ENCODE measurements at places on chromosomes 1 and 21. TPM values are rescaled to one million over a fixed set of nuclear protein-coding genes. Genes with fewer than 3 reads are reported as not detected.

CELA2B gene
- 0.16 TPM for polyA plus RNA-seq

DMRTA2 gene
- 1.5 TPM for polyA plus RNA-seq

TENT5C gene
- polyA plus RNA-seq, result 3.7 TPM

RHOU gene
- 23.9 TPM for polyA plus RNA-seq

KCND3 gene
- 0.73 TPM for polyA plus RNA-seq

LCE2B gene
- polyA plus RNA-seq, result 1.5 TPM

EEIG2 gene
- polyA plus RNA-seq, result 11.2 TPM

FCER1G gene
- 262 TPM for polyA plus RNA-seq

DNA sequence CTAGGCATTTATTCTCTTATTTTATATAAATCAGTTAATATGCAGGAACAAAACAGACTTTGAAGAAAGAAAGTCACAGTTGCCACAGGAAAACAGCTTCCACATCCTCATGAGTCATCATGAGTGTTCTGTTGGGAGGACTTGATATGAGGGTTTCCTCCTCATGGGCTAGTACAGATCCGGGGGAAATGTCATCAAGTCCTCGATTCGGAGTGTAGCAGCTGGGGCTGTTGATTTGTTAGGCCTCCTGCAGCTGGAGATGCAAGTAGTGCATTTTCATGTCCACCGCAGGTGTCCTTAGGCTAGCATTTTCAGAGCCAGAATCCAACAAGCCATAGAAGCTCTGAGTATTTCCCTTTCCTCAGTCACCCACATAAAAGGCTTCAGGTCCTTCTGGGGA lies 36.7 kb downstream of the ADAM30 start:
- no peak for DNase-seq

DNA sequence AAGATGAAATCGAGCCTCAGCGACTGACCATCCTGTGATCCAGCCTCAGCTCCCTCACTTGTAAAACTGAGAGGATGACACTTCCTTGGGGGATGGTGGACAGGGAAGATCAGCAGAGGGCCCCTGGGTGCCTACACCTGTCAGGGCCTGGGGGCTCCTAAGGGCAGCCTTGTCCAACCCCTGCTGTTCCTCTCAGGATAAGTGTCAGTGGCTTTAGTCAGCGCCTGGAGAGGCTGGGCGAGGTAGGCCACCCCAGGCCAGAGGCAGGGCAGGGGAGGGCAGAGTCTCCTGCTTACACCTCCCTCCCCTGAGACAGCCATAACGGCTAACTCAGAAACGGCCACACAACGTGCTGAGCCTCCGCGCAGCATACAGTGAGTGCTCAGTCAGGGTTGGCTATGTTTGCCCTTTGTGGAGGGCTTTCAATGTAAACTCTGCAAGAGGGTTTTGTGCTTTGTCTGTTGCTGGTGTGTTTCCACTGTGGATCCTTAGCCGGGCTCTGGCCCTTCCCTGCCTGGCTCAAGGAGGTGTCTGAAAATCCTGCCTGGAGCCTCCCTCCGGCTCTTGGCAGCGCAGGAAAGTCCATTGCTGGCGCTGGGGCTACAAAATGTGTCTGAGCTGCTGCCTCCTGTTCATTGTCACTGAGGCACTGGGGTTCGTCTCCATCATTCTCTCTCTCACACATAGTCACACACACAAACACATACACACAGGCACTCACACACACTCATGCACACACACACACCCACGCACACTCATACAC lies 588.4 kb downstream of the PTPRU start:
- DNase-seq, result no peak

DNA sequence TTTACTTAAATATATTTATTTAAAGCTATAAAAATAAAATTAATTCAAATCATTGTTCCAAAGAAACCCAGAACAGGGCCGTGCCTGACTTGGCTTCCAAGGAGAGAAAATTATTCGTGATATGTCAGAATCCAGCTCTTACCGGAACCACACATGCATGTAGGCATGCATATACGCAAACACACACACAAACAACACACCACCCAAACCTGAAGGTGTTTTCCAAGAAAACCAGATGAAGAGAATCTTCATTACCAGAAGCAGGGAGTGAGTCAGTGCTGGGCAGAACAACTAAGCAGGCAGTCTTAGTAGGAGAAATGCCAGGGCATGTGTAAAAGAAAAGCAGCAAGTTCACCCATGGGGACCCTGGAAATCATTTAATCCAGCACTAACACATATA lies 432.0 kb upstream of the BEND5 start:
- no peak for DNase-seq

DNA sequence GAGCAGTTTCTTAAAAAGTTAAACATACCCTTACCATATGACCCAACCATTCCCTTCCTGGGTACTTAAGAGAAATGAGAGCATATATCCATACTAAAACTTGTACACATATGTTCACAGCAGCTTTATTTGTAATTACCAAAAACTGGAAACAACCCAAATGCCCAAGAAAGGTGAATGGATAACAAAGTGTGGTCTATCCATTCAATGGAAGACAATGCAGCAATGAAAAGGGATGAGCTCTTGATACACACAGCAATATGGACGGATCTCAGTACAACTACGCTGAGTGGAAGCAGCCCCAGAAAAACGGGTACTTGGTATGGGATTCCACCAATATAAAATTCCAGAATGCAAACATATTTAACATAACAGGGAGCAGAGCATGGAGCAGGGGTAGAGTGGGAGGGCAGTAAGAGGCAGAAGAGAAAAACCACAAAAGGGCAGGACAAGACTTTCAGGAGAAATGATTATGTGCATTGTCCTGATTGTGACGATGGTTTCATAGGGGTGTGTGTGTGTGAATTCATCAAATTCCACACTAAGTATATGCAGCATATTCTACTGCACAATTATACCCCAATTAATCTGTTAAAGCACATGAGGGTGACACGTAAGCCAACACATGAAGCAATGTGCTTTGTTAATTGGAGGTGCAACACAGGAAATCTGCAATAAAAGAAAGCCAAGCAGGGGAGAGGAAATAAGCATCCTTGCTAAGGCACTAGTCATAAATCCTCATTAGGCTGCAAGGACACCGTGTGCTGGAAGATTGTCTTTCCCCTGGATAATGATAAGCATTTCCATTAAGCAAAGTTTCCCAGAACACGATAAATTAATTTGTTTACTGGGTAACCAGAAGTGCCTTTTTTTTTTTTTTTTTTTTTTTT lies 113.1 kb upstream of the KRTAP19-8 start:
- no peak for DNase-seq

GRCh38 chr1:58975888-58976287 lies 192.0 kb upstream of the JUN start:
- no peak for DNase-seq

- DNase-seq, result no peak
These were observed 691 bp upstream of the SELENBP1 start for GRCh38 chr1:151373196-151373595.

DNA sequence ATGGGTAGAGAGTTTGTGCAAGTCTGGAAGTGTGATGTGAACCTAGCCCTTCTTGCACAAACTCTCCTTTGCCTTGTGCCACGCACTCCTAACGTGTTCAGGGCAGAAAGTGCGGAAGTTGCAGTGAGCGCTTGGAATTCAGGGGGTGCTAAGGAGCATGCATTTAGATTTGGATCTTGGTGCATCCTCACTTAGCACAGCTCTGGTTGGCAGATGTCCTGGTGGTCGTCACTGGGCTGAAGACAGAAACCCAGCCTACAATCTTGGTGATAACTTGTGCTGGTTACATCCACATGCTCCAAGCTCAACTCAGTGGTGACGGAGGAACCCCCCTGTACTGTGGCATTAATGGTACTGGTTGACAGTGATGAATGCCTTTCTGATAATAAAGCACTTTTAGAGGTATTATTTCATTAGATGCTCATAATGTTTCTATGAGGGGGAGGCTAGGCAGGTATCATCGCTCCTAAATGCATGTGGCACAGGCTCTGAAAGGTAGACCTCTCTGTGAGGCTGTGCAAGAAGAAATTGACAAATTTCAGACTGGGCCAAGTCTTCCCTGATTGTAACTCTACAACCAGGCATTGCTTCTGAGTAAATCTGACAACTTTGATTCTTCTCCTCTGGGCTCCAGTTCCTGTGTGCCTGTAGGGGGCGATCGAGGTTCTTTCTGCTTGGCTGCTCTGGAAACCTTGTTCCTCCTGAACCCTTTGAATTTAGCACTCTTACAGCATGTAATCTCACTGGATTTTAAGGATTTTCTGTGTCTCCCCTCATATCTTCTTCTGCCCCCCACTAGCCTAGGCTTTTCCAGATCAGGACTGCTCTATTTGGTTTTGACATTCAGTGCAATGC lies 40.6 kb downstream of the MAPKAPK2 start:
- DNase-seq, result peak; percentile 83

DNA sequence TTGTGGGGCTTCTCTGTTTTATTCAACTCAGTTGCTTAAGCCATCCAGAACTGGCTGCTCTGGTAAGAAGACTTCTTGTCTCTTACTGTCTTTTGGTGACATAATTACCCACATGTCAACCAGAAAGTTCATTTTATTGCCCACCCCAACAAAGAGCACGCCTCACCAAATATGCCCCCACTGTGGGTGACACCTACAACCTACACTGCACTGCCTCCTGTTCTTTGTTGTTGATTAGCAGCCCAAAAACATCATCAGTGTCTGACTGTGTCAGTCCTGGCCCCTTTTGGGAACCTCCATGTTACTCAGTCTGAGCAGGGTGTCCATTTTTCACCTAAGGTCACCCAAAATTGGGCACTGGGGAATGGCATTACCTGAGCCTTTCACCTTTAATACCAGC lies 49.3 kb downstream of the ZNF678 start:
- DNase-seq, result no peak

DNA sequence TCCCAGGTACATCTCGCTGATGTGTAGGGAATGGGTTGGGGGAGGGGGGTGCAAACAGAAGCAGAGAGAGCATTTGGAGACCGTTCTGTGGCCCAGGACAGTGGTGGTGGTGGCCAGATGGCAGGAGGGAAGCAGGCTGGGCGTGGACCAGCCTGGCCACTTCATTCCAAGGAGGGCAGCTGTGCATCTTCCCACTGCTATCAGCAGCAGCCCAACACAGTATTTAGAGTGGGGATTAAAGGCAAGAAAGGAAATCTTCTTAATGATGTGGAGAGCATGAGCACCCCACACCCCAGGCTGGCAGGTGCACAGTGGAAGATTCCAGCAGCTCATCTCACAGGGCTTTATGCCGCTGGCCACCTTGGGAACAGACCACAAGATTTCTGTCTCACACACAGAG lies 198.7 kb downstream of the NPHP4 start:
- DNase-seq, result no peak

GRCh38 chr1:212621043-212621948 lies 12.7 kb downstream of the ATF3 start:
- no peak for DNase-seq

DNA sequence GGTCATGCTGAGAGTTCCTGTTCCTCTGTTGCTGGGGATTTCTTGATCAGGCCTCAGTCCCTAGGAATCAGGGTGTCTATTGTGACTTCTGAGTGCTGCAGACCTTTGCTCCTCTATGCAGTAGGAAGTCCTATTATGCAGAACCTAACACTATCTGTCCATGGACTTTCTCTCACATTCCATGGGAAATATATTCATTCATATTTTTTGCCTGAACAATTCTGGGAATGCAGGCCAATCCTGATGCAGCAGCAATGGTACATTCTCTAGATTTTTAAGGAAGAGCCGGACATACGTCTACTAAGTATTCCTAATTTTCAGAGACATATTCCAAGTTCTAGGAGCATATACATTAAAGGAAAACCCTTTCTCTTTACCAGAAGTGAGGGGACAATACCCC lies 61.1 kb upstream of the C1orf87 start:
- no peak for DNase-seq

DNA sequence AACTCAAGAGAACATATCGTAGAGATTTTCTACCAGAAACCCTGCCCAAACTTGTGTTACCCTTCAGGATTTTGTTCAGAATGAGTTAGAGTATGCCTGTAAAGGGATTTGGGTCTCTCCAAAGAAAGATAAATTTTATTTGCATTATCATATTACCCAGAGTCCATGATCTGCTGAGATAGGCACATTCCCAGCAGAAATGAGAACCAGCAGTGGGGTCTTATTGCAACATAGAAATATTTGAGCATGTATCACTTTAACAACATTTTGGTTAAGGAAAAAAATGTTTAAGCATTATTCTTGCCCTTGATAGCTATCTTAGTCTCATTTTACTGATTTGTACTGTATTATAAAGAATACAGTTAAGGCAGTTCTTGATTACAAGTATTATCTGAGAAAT lies 10.6 kb downstream of the VCAM1 start:
- DNase-seq, result no peak

- DNase-seq, result no peak
These were observed at the start of gene BRINP2 for GRCh38 chr1:177170756-177171535. BRINP2 (plus strand) TSS chr1:177170958; CDS start chr1:177229877, 58,919 bp downstream.

GRCh38 chr1:197042676-197043341 lies 24.3 kb downstream of the F13B start:
- no peak for DNase-seq

DNA sequence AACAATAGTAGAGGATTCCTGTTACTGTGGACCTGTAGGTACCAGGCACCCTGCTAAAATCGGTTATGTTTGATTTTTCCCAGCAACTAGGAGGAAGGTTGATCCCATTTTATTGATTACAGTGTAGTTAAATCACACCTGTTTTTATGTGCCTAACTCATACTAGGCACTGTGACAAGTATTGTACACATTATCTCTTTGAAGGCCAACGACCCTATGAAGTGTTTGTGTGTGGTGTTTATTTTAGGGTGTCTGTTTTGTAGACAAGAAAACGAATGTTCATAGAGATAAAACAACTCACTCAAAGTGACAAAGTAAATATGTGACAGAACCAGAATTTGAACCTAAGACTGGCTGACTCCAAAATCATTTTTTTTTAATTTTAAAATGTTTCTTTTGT lies 49.5 kb downstream of the FGGY start:
- no peak for DNase-seq

DNA sequence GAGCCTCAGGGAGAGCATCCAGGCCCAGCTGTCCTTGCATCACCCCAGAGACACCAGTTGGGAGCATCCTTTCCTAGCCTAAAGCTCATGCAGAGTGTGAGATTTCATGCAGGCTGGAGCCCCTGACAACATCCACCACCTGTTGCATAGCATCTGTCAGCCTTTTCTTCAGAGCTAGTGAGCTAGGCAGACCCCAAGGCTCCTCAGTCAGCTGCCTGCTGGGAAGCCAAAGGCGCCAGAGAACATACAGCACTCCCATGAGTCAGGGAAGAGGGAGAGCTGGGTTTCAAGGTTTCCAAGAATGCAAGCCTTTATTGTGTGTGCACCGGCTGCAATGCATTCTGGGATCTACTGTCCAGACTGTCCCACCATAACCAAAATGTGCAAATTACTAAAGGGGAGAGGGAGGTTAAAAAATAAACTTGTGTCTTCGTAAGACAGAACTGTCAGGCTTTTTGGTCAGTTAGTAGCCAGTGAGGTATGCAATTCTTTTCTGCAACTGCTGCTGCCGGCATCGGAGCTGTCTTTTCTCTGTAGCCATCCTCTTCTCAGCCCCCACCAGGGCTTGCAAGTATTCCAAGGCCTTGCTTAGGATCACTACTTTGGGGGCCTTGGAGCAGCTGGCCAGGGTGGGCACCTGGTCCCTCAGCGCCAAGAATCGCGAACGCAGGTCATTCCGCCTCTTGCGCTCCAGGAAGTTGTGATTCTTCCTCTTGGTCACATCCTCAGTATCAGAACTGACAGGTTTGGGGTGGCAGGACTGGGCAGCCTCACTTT lies 4.6 kb downstream of the MYCL start:
- no peak for DNase-seq
